AG20443 (cell line): ENCODE measurements at places on chromosomes 4 and X.
A peak's percentile ranks its signal among the peaks of the same experiment; 100 is the strongest.

- DNase-seq = no peak
Measured at GRCh38 chrX:925652-926061, 286.8 kb downstream of the CRLF2 start.

DNA sequence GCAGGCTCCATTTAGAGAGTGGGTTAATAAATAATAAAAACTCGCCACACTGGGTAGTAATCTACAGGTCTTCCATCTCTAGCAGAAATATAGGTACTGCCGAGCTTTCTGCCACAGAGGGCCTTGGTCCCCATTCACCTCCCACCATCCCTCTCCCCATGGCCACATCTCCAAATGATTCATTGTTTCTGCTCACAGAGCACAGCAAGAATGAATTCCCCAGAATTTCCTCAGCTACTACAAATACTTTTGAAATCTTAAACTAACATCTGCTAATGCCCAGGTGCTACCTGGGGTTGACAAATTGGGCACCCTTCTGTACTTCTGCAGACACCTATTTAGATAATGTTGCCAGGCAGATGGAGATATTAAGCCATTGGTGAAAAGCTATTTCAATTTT is 5.1 kb downstream of the PHEX start:
- no peak for DNase-seq

GRCh38 chrX:26915064-26915463 is 548.1 kb downstream of the PPP4R3C start:
- no peak for DNase-seq

- peak; percentile 22 for DNase-seq
Measured at GRCh38 chrX:14528629-14529289, 577 bp upstream of the GLRA2 start.

DNA sequence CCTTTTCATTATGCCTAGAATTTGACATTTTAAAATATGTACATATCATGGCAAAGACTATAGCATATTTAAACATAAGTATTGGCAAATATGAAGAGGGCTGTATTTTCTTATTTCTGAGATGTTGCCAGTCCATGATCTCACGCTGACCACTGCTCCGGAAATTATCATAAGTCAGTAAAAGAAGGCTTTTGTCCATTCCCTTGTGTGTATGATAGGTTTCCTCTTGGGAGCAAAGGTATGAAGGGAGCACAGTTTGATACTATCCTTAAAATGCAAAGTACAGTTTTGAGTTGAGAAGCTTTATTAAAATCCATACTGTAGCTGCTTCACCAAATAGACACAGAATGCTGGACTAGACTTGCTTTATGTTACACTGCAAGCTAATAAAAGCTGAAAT is 52.6 kb upstream of the AGA start:
- DNase-seq = no peak

DNA sequence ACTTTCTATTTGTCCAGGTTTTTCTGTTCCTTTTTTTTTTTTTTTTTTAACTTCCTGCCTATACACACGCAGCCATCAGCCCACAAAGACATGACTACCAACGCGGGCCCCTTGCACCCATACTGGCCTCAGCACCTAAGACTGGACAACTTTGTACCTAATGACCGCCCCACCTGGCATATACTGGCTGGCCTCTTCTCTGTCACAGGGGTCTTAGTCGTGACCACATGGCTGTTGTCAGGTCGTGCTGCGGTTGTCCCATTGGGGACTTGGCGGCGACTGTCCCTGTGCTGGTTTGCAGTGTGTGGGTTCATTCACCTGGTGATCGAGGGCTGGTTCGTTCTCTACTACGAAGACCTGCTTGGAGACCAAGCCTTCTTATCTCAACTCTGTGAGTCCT is 2.1 kb downstream of the EBP start:
- DNase-seq = no peak

- DNase-seq = no peak
Measured at GRCh38 chrX:148567779-148568178, 67.4 kb downstream of the AFF2 start.

GRCh38 chr4:120821977-120822376 is 100.5 kb downstream of the PRDM5 start:
- no peak for DNase-seq

- no peak for DNase-seq
Measured at GRCh38 chr4:140982613-140983340, 150.5 kb downstream of the RNF150 start.

DNA sequence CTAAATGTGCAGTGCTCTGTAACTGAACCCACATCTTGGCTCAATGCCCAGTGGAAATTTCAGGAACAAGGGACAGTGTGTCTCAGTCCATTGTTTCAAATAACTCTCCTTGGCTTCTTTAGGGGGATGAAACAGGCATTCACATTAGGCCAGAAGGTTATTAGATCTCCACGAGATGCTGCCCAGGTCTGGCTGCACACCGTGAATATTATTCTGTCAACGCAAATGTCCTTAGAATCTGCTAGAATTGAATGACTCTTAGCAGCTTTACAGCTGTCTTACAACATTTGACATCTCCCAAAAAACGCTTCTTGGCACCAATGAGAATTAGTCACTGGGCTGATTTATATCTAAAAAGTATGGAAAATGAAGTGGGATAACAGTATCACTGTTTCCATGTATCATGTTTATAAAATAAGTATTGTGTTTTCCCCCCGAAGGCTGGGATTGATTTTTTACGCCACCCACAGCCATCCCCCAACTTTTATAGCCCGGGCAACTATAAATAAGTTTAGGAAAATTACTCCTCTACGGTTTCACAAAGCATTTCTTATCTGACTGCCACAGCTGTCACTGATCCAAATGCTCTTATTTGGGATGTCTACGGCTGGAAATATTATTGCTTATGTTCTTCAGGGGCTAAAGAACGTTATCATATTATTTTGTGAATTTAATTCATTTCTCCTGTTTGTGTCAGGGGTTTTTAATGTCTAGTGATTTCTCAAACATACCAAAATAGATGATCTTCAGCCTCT is 559.7 kb upstream of the FAT1 start:
- DNase-seq = no peak

- DNase-seq = no peak
Measured at GRCh38 chr4:162791226-162791625, 375.5 kb downstream of the NAF1 start.

GRCh38 chr4:85514117-85514516 is 39.2 kb downstream of the ARHGAP24 start:
- no peak for DNase-seq

DNA sequence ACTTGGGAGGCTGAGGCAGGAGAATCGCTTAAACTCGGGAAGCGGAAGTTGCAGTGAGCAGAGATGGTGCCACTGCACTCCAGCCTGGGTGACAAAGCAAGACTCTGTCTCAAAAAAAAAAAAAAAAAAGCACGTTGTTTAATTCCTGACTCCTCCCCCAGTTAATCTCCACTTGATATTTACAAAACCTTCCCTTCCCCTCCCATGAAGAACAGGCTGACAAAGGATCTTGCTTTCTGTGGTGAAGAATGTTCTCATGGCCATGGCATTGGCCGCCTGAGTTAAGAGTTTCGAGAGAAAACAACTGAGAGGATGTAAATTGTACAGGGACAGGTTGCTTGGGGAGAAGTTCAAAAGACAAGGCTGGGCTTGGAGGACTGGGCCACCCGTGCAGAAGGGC is 168.2 kb upstream of the BCOR start:
- no peak for DNase-seq

DNA sequence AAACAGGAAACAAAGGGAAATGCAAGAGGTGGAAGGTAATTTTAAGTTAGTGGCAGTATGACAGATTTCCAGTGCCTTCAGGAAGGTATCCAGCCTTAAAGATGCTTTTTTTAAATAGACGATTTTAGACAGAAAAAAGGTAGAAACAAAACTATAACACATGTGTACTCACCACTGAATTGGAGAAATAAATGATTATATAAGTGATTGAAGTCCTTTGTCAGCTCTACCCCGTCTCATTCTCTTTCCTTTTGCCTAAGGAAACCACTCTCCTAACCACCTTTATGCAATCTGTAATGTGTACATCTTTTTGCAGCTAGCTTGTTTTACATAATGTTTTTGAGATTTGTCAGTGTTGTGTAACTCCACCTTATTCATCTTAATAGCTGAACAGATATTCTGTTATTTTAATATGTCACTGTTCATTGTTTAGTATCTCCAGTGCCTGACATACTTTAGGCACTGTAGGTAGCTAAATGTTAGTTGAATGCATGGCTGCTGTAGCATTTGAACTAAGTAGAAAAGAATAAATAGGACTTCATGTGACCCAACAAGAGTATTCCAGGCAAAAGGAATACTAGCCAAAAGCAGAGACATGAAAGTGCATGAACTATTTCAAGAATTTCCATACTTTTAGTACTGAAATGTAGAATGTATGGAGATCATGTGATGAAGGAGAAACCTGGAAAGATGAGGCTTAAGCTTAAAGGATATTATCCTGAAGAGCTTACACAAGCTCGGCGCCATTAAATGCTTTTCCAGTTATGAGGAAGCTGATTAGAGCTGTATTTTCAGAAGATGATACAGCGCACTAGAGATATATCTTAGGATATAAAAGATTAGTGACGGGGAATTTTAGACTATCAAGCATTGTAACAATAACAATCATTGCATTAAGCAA is 865 bp downstream of the FAM200B start:
- no peak for DNase-seq

DNA sequence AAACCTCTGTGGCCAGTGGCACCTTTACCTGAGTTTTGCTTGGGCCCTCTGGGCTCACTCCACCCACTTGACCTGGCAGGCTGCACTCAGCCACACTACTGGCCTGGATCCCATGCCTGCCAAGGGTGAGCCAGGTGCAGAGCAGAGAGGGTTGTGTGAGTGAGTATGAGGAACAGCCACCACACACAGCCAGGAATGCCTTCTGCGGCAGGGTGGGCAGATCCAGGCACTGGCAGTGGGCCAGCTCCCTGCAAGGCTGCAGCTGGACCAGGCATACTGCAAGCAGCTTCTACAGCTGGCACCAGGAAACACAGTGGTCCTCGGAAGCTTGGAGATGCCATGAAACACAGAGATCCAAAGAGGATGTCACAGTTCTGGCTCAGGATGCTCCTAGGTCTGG is 570.1 kb upstream of the ACTRT1 start:
- DNase-seq = no peak

GRCh38 chr4:6768539-6768905 is 14.0 kb upstream of the KIAA0232 start:
- peak; percentile 75 for DNase-seq

DNA sequence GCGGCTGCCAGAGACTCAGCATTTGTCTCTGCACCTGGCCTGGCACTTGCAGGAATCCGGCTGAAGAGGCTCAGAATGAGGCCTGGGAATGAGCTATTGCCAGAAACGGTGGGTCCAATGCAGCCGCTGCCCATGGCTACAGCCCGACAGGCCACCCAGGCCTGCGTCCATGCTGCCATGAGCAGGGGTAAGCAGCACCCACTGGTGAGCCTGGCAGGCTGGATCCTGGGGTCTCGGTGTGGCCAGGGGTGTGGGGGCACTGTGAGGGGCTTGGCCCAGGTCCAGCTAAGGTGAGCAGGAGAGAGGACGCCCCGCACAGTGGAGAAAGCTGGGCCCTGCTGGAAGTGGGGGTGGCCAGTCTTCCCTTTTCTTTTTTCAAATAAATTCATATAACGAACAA is 60.3 kb upstream of the MXD4 start:
- DNase-seq = no peak

- no peak for DNase-seq
Measured at GRCh38 chr4:139886798-139887197, 221.2 kb downstream of the MGST2 start.

GRCh38 chr4:6641164-6641970 is 882 bp downstream of the MRFAP1 start:
- DNase-seq = peak; percentile 83

DNA sequence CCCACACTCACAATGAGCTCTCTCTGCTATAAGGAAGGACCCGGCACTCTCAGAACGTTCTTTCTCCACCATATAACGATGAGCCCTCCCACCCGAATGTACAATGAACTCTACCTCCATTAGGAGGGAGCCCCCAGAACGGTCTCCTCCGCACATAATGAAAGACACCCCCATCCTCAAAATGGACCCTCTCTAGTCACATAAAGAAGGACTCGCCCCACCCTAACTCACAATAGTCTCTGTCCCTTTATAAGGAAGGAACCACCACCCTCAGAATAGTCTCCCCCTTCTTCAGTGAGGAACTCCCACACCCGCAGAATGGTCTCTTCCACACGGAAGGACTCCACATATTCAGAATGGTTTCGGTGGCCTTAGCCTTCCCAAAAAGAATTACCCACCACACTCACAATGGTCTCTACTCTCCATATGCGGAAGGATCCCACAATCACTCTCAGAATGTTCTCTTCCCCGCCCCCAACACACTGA is 477 bp downstream of the SLC35A2 start:
- DNase-seq = peak; percentile 20

GRCh38 chr4:4425696-4426095 is 38.8 kb downstream of the NSG1 start:
- no peak for DNase-seq

- DNase-seq = no peak
Measured at GRCh38 chr4:163624727-163625126, 130.2 kb downstream of the TMA16 start.

- no peak for DNase-seq
Measured at GRCh38 chr4:56297776-56298175, 89.5 kb downstream of the AASDH start.

- no peak for DNase-seq
Measured at GRCh38 chr4:63528256-63528991, 880.8 kb downstream of the TECRL start.

GRCh38 chrX:133598601-133599335 is 183.5 kb upstream of the GPC4 start:
- DNase-seq = no peak

DNA sequence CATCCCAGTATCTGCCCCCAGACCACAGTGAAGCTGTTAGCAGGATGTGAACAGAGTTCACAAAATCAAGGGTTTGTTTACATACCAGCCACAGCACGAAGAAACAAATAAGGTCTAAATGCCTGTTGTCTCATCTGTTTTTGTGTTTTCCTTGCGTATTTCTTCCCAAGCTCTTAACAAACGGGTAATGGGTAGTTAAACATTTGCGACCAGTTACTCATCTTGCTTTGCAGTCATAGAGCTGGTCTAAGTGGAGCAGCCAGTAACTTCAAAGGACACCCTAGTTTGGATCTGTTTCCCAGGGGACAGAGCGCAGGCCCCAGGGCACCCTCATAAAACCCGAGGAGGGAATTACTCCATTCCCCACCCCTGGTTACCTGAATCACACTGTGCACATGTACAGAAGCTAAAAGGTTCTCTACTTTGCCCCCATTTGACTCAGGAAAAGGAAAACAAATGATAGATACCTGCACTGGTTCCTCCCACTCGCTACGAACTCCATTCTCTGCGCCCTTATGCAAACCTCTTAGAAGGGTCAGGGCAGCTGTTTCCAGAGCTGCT is 68.8 kb downstream of the MAML3 start:
- DNase-seq = no peak

DNA sequence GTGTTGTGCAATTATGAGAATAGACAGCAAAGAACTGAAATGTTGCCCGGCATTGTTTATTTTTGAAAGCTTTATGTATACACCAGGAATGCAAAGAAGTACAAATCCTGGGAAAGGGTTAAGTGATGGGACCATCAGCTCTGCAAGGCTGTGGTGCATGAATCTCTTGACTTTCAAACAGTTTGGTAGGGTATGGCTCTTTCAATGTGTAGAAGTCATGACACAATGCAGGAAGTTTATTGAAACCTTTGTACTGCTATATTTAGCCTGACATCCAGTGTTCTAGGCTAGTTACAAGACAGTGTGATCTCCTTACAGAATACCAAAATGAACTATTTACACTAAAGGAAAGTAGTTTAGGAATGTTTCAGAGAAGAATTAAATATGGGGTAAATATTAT is 206.8 kb upstream of the HAND2 start:
- no peak for DNase-seq
